ENCODE measurements at places on chromosomes 12 and 14. TPM values are rescaled to one million over a fixed set of nuclear protein-coding genes. Genes with fewer than 3 reads are reported as not detected.

C14orf39 gene
- total RNA-seq, result not detected

SRRM4 gene
- total RNA-seq, result 0.09 TPM

BEST3 gene
- not detected for total RNA-seq

SNRPF gene
- 14.7 TPM for total RNA-seq

All from uterus (tissue), 4 donors.